Stimulated activated CD4-positive, alpha-beta T cell treated with anti-CD3 and anti-CD28 coated beads, TNF-alpha, amount 100 ng/mL, for 24 hours (primary cell): ENCODE measurements at places on chromosomes 6 and 20.

- no peak for DNase-seq
Observed at GRCh38 chr6:76615395-76615794, 542.9 kb upstream of the IMPG1 start.

- DNase-seq, result no peak
Observed at GRCh38 chr6:148800536-148800935, 53.7 kb downstream of the UST start.

DNA sequence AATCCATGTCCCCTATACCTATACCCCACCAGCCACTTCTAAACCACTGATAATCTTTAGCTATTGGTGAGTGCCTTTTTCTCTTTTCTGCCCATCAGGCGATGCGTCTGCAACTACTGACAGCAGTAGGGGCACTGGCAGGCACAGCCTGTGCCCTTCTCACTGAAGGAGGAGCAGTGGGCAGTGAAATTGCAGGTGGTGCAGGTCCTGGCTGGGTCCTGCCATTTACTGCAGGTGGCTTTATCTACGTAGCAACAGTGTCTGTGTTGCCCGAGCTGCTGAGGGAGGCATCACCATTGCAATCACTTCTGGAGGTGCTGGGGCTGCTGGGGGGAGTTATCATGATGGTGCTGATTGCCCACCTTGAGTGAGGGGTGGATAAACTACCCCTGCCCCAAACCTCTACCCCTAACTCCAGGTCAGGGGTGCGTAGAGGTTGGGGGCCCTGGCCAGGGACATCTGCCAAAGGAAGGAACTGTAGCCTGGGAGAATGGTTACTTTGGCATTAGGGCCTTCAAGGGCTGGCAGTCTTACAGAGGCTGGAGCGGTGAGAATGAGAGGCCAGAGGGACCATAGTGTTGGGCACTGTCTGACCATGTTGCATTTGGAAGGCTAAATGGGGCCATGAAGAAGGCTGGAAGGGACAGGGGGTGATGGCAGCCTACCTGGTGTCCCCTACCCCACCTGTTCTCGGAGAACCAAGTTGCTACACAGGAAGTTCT, 851 bp upstream of the HSD17B8 start:
- DNase-seq, result no peak

GRCh38 chr6:152121910-152122309, 314.4 kb downstream of the ESR1 start:
- DNase-seq, result no peak

DNA sequence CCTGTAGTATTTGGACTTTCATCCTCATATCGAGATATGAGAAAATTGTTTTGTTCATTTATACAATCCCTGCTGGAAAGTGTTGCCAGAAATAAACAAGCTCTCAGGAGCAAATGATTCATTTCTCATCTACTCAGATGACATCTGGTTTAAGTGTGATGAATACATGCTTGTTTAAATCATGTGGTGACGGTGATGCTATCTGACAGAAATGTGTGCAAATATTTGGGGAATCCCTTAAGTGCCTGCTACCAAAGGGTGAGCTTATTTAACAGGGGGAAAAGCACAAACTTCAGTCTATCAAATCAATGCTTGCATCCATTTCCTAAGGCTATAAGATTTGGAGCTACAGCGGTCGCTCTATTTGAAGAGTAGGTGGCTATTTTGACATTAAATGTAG, 368.3 kb upstream of the SASH1 start:
- no peak for DNase-seq

DNA sequence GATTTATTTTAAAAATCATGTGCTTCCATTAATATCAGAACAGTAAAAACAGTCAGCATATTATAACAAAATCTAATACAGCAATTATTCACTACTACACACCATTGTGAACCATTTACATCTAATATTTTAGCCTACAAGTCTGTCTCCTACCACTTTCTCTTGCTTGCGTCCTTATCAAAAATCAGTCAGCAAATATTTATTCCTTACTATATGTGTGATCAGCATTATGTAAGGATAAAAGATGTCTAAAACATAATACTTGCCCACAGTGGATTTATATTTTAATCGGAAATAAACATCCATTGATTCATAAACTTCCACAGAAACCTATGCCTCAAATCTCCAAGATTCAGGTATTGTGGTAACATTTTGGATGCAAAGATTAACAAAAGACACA, 99.8 kb downstream of the NRSN1 start:
- DNase-seq, result no peak

GRCh38 chr6:67889682-67889995, 745.4 kb upstream of the ADGRB3 start:
- no peak for DNase-seq

DNA sequence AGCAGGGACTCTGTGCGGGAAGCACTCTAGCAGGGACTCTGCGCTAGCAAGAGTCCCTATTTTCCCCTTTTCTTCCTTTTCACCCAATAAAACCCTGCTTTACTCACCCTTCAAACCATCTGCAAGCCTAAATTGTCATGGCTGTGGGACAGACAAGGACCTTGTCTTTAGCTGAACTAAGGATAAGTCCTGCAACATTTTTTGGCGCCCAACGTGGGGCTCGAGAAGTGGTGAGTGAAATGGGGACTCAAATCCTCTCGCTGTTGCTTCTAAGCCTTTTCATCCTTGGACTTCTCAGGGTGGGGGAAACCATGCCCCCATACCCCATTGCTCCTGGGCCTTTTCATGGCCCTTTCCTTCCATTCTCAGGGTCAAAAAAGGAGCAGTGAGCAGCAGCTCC, 46.4 kb downstream of the IMPG1 start:
- no peak for DNase-seq

DNA sequence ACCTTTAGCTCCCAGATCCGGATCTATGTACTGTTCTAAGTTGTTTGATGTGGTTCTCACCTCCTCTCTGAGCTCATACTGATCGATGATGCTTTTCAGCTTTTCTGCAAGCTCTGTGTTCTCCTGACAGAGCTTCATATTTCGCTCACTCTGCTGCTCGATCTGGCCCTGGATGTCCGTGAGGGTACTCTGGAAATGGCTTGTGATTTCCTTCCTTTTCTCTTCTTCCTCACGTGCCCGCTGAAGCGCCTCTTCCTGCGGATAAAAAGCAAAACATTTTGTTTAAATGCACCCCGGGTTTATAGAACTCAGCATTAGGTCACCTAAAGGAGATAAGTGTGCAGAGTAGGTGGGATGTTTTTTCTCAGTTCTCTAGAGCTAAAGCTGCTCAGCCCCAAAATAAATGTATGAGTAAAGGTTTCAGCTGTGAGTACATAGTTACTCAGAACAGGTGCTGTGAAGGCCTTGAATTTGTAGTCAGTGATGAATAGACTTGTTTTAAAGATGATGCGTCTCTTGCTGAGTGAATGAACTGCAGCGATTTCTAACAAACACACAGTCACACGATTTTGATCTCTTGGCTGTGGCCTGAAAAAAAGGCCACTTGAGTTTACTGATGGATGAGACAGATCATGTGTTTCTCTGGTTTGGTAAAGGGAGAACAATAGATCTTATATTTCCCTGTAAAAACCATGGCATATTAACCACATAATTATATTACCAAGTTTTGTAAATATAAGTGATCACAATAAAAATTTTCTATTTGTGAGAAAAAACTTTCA, 29.1 kb downstream of the TXLNB start:
- DNase-seq, result peak; percentile 25

DNA sequence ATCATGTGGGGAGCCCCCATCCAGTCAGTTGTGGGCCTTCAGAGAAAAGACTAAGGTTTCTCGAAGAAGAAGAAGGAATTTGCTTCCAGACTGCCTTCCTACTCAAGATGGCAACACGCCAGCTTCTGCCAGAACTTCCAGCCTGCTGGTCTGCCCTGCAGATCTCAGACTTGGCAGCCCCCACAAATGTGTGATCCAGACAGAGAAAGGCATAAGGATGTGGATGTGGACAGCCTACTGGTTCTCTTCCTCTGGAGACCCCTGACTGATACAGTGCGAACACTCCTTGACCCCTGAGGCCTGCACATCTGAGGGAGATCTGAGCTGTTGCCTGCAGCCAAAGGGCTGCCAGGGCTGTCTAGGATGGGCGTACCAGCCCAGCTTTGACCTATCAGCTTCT, 8.6 kb downstream of the GABRR1 start:
- no peak for DNase-seq

GRCh38 chr6:148997865-148998264, 251.0 kb downstream of the UST start:
- no peak for DNase-seq

- no peak for DNase-seq
Observed at GRCh38 chr6:107845777-107846176, 21.7 kb upstream of the SCML4 start.

GRCh38 chr6:26351544-26351953, 13.4 kb upstream of the BTN3A2 start:
- DNase-seq, result no peak

- no peak for DNase-seq
Observed at GRCh38 chr6:87095087-87095509, at the start of gene CGA. Gene CGA (minus strand): TSS chr6:87095106. CDS start chr6:87088200, 6,906 bp downstream.

DNA sequence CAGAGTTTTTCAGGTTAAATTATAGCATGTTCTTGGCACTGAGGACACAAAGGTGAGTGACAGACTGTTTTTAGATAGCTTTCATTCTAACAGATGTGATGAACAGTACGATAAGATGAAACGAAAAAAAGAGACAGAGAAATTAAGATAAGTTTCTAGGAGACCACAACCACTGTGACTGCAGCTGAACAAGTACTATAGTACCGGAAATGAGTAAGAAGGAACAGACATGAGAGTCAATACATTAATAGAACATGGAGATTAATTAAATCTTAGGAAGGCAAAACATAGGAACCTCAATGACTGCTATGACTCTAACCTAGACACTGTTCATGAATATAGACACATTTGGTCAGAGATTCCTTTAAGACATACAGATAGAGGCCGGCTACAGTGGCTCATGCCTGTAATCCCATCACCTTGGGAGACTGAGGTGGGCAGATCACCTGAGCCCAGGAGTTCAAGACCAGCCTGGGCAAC, 40.2 kb downstream of the HBS1L start:
- no peak for DNase-seq

- no peak for DNase-seq
Observed at GRCh38 chr20:53569606-53570307, 23.9 kb downstream of the ZNF217 start.

DNA sequence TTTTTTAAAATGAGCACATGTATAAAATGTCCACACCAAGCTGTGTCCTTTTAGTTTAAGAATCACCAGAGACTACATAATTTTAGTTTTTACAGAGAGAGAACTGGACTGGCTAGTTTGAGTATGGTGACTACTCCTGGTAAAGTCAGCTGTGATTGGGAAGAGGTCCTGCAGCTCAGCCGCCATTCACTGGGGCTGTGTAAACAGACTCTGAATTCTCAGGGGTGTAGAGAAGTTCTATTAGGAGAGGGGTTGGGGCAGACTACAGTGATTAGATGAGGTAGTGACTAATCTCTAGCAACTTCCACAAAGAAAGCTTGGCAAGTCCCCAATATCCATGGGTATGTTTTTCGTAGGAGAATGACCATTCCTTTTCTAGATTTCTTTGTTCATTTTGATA, 341.2 kb upstream of the MAP3K7 start:
- DNase-seq, result no peak

GRCh38 chr6:161029195-161029809, 37.7 kb downstream of the MAP3K4 start:
- no peak for DNase-seq

DNA sequence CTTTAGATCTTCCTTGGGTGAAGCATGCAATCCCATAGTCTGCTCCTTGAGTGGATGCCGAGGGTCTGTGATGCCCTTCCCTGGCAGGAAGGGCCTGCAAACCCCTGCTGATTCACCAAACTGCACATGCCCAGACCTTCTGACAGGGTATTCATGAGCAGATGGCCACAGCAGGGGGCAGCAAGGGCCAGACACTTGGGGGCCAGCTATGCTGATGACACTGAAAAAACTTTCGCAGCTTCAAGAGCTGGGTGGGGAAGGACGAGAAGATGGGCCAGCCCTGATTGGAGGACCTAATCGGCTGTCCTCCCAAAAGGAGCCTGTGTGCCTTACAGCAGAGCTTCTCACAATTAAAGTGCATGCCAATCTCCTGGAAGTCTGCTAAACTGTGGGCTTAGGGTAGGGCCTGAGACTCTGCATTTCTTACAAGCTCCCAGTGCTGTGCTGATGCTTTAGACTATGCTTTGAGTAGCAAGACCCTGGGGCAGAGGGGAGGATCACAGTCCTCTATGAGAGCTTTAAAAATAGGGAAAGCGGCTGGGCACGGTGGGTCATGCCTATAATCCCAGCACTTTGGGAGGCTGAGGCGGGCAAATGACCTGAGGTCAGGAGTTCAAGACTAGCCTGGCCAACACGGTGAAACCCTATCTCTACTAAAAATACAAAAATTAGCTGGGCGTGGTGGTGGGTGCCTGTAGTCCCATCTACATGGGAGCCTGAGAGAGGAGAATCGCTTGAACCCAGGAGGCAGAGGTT, 15.2 kb upstream of the GDAP1L1 start:
- DNase-seq, result no peak

GRCh38 chr6:129382916-129383315, 327.1 kb downstream of the ARHGAP18 start:
- no peak for DNase-seq

DNA sequence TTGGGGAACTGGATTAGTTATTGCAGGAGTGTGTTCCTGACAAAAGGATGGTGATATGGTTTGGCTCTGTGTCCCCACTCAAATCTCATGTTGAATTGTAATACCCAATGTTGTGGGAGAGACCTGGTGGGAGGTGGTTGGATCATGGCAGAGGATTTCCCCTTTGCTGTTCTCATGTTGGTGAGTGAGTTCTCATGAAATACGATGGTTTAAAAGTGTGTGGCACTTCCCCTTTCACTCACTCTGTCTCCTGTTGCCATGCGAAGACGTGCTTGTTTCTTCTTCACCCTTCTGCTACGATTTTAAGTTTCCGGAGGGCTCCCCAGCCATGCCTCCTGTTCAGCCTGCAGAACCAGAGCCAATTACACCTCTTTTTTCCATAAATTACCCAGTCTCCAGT, 16.2 kb upstream of the TREM1 start:
- DNase-seq, result no peak

GRCh38 chr20:52761867-52762266, 210.3 kb upstream of the TSHZ2 start:
- DNase-seq, result no peak

- DNase-seq, result no peak
Observed at GRCh38 chr6:71402096-71402495, 113.5 kb downstream of the OGFRL1 start.

- DNase-seq, result no peak
Observed at GRCh38 chr6:89956182-89956581, 61.9 kb downstream of the GJA10 start.

DNA sequence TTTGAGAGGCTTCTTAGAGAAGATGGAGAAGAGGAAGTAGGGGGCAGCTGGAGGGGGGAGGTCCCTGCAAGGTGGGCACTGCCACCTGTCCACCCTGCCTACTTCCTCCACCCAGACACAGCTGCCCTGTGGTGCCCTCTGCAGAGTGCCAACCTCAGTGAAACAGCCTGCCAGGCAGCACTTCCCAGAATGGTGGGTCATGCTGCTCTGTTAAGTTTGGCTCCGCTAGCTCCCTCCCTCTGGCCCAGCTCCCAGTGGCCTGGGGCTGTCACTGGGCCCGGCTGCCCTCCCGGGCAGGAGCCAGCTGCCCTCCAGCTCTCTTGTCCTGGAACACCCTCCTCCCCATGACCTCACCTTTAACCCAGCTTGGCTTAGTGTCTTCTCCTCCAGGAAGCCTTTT, 5.1 kb upstream of the EPB41L1 start:
- DNase-seq, result no peak
